Head of caudate nucleus (tissue), 42 donors: ENCODE measurements at places on chromosomes 1 and 21.

DNA sequence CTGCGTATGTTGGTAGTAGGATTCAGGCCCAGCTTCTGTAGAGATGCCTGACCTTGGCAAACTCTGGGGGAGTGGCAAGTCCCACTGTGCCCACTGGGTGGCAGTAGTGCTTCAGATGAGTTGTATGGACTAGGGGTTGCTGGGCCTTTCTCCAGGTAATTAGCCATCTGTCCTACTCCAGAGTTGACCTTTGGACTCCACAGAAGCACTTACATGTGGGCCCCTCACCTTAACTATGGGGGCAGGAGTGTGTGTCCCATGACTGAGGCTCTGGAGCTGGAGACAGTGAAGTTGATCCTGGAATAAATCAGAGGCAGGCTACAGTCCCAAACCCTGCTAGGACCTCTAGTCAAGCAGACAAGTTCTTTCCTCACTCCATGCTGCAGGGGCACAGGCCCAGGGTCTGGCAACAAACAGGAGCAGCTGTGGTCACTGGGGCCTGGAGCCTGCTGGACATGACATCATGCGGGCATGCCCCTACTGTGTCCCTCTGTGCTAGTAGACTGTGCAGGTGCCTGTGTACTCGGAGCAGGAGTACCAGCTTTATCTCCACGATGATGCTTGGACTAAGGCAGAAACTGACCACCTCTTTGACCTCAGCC lies 4.6 kb downstream of the DMAP1 start:
- DNase-seq, result peak; percentile 89

DNA sequence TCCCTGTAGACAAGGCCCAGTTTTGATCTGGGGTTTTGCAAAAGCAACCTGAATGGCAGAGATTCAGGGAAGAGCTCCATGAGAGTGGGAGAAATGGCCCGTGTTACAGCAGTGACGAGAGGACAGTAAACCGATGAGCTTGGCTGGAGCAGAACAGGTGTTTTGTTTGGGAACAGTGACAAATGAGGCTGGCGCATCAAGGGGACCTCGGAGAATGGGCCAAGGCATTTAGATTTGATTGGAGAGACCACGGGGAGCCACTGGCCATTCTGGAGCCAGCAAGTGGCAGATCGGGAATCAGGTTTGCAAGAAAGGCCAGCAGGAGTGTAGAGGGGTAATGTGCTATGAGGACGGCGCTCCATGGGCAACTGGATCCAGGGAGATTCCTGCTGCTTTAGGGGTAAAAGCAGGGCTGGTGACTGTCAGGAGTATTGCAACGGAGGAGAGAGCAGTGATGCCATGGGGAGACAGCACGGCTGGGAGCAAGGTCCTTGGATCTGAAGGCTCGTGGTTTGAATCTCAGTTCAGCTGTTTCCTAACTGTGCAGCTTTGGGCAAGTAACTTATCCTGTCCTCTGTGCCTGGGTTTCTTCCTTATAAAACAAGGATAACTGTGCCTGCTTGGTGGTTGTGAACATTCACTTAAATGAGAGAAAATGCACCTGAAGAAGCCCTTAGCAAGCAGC lies 9.9 kb upstream of the KLHDC7A start:
- DNase-seq, result no peak

- no peak for DNase-seq
These were observed 114.7 kb upstream of the SERBP1 start for GRCh38 chr1:67544921-67545320.

- DNase-seq, result no peak
These were observed 149.2 kb downstream of the RASAL2 start for GRCh38 chr1:178243119-178243518.

GRCh38 chr1:155454096-155454495 lies 108.5 kb downstream of the ASH1L start:
- no peak for DNase-seq
